ENCODE measurements at places on chromosomes 5 and 9. TPM values are rescaled to one million over a fixed set of nuclear protein-coding genes. Genes with fewer than 3 reads are reported as not detected.

DNA sequence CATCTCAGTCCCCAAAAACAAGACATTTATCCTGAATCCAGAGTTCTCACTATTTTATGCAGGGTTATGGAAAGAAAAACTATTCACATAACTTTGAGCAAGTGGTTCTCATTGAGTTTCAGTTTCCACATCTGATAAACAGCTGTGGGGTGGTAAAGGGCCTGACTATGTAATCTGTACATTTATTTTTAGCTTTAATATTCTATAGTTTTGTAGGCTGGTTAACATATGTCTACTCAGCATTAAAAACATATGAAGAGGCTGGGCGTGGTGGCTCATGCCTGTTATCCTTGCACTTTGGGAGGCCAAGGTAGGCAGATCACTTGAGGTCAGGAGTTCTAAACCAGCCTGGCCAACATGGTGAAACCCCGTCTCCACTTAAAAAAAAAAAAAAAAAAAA lies 301.5 kb upstream of the CCNG1 start:
- no peaks in the 10 kb centered on the region for H3K27me3 ChIP-seq
- no peak overlapping the region for H3K27ac ChIP-seq
- no peaks in the 10 kb centered on the region for H3K36me3 ChIP-seq
- no peak for DNase-seq

DNA sequence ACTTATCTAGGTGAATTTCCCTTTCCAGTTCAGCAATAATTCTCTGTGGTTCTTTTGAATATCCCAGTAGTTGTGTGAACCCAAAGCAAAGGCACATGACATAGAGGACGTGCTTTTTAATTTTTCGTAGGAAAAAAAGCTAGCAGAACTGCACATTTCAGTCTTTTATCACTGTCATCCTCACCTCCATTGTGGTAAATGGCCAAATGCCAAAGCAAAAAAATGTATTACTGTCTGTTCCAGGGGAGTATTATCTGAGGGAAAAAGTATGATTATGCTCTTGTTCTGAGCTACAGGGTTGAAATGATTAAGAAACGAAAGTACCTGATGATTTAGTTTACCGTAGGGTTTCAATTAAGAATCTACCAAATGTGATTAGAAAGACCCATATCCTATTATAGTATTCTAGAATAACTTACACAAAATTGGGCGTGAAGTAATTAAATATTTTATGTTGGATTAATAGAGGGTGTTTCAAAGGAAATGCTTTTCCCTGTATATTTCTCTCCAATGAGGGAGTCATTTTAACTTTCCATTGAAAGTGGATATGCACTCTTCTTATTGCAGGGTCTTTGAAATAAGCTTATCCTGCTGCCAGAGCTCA lies 62.7 kb downstream of the CAVIN4 start:
- H3K36me3 ChIP-seq: no peaks in the 10 kb centered on the region
- no peaks in the 10 kb centered on the region for H3K4me1 ChIP-seq
- no peaks in the 10 kb centered on the region for H3K27me3 ChIP-seq
- DNase-seq: no peak
- H3K4me3 ChIP-seq: no peak overlapping the region

DNA sequence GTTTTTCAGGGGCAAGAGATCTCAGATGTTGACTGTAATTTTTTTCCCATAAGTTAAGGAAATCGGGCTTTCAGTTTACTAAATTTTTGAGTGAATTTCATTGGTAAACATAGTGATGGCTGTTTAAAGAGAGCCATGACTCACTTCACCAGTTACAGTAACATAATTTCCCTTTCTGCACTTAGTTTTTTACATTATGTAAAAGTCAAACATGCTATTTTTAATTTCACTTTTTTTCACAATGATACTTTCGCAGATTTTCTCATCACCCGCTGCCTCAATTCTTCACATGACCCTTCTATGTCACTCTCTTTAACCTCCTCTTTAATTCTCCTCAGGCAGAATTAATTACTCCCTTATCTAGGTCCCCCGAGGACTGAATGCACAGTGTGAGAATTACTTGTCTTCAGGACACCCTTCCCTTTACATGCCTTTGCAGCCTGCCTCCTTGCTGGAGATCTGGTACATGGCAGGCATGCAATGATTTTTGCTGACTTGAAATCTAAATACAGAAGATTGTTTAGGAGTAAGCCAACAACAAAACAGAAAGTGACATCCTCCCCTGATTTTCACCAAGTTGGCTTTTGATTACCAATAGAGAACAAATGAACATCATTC lies 217.5 kb upstream of the S1PR3 start:
- no peak overlapping the region for H3K27ac ChIP-seq
- H3K4me1 ChIP-seq: peaks cover 5% of the 10 kb centered on the region
- no peaks in the 10 kb centered on the region for H3K27me3 ChIP-seq

Gene ARAP3
- 0.08 TPM for total RNA-seq

- no peaks in the 10 kb centered on the region for H3K27me3 ChIP-seq
- peak overlapping the region; percentile 79 for H3K27ac ChIP-seq
- peak; percentile 97 for DNase-seq
- H3K36me3 ChIP-seq: no peaks in the 10 kb centered on the region
These were observed 1.6 kb upstream of the SUB1 start for GRCh38 chr5:32583582-32584232.

Gene IPPK
- 10.7 TPM for total RNA-seq

Gene ANXA2R
- total RNA-seq: 5.2 TPM
